ENCODE measurements at places on chromosomes 1 and 21.

DNA sequence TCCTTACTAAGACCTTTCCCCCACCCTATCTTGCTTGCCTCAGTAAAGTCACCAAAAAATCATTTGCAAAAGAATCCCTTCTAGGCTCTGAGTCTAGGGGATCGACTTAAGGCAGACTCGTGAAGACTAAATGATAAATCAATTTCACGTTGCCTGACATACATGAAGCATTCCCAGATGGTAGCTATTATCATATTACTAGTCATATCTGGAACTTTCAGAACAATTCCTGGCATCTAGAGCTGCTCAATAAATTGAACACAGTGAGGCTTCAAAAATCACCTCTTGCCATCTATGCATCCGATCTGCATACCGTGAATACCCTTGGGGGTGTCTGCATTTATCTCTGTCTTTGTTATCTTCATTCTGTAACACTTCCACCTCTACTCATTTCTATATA lies 49.6 kb upstream of the DAB1 start:
- peak; percentile 20 for DNase-seq

DNA sequence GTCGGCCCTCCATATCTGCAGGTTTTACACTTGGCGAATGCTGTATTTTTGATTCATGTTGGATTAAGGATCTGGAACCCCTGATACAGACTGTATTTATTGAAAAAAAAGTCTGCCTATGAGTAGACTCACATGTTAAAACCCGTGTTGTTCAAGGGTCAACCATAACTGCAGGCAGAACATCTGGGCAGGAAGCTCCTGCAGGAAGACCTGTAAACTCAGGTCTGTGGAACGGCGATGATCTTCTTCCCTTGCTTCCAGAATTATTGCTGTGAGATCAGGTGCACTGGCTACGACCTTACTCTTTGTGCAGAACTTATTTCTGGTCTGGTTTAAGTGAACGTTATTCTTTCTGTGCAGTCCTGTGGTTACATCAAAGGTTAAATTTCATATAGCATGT lies 96.6 kb downstream of the DISC1 start:
- DNase-seq = no peak

- DNase-seq = no peak
These were observed 85.9 kb downstream of the PSMG1 start for GRCh38 chr21:39097335-39097861.

- DNase-seq = no peak
These were observed 28.8 kb downstream of the ABCG1 start for GRCh38 chr21:42247716-42248115.

DNA sequence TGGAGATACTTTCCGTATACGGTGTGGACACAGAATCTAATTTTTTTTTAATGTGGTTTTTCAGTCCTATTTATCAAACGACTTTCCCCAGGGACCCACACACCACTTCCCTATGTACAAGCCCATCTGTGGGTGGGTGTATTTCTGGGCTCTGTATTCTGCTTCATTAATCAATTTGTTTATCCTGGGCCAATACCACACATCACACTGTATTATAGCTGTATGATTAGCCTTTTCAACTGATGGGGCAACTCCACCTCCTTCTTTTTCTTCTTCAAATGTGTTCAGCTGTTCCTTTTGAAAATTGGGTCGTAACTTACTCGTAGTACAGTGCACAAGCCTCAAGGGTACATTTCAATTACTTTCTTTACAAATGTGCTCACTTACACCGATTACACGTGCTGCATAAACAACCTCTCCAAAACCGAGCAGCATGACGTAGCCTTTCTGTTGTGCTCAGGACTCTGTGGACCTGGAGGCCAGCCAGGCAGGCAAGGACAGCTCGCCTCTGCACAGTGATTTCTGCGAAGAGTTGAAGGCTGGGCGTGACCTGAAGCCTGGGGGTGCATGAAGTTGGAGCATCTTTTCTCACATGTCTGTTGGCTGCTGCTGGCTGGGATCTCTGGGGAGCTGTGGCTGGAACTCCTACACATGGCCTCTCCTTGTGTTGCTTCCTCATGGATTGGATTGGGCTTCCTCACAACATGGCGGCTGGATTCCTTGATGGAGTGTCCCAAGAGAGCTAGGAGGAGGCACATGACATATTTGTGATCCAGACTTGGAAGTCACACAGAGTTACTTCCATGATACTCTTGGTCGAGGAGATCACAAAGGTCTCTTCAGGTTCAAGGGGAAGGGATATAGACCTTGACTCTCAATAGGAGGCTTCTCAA lies 126.5 kb downstream of the CRYAA start:
- DNase-seq = no peak
